Activated CD4-positive, alpha-beta T cell treated with anti-CD3 and anti-CD28 coated beads for 36 hours (primary cell): ENCODE measurements at places on chromosomes 7 and 10.
A peak's percentile ranks its signal among the peaks of the same experiment; 100 is the strongest.

- no peak for DNase-seq
Measured at GRCh38 chr7:12244694-12245093, 33.6 kb downstream of the TMEM106B start.

- DNase-seq = no peak
Measured at GRCh38 chr7:46571996-46572395, 650.9 kb upstream of the IGFBP3 start.

GRCh38 chr7:28316489-28316888 lies 95.8 kb upstream of the CREB5 start:
- DNase-seq = no peak

GRCh38 chr7:5276611-5277010 lies 6.1 kb upstream of the SLC29A4 start:
- no peak for DNase-seq

DNA sequence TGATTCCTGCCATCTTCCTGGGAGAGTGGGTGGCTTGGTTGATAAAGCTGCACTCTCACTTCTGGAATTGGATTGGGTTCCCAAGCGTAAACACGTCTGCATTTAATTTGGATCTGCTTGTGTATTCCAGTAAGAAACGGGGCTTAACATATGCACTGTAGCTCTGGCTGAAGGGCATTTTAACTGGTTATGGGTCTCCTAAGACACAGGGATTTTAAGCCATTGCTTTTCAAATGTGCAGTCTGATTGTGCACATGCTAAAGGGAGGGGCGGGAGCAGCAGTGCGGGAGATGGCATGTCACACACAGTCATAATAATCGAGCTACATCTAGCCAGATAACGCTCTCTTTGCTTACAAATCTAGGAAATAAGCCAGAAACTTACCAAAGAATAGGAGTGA lies 247.3 kb upstream of the LYZL1 start:
- no peak for DNase-seq

DNA sequence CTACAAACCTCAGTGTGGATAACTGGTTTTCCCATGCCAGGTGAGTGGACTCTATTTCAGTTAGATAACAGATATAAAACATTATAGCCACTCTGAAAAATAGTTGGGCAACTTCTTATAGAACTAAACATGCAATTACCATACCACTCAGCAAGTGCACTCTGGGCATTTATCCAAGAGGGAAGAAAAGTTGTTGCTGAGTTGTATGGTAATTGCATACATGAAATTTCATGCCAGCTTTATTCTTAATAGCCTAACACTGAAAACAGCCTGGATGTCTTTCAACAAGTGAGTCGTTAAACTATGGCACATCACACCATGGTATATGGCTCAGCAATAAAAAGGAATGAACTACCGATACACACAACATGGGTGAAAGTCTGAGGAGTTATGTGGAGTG lies 10.6 kb upstream of the UPP1 start:
- no peak for DNase-seq

GRCh38 chr10:13074563-13075451 lies 25.2 kb upstream of the OPTN start:
- DNase-seq = peak; percentile 84

- no peak for DNase-seq
Measured at GRCh38 chr7:6178298-6179029, 94.0 kb downstream of the CYTH3 start.

DNA sequence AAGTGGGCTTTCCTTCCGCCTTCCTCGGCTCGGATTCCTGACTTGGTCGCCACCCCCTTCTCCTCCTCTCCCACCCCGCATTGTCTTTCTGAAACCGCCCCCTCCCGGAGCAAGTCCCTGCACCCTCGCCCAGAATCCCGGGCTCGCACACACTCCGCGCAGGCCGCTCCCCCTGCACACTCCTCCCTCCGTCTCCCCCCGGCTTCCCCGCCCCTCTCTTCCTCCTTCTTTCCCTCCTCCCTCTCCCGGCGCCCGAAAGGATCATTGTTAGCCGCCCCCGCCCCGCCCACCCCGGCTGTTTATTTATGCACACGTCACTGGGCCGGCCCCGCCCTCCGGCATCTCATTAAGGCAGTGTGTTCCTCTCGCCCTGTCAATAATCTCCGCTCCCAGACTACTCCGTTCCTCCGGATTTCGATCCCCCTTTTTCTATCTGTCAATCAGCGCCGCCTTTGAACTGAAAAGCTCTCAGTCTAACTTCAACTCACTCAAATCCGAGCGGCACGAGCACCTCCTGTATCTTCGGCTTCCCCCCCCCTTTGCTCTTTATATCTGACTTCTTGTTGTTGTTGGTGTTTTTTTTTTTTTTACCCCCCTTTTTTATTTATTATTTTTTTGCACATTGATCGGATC lies at the start of gene TCF7L2:
Gene TCF7L2 (plus strand): TSS at position 373 of the 633 bp plus-strand sequence. CDS start 510 bp downstream, outside the sequence.
- peak; percentile 58 for DNase-seq

GRCh38 chr7:114109721-114110120 lies 190.9 kb upstream of the PPP1R3A start:
- DNase-seq = no peak

- no peak for DNase-seq
Measured at GRCh38 chr10:79384773-79385391, 37.6 kb downstream of the PPIF start.

DNA sequence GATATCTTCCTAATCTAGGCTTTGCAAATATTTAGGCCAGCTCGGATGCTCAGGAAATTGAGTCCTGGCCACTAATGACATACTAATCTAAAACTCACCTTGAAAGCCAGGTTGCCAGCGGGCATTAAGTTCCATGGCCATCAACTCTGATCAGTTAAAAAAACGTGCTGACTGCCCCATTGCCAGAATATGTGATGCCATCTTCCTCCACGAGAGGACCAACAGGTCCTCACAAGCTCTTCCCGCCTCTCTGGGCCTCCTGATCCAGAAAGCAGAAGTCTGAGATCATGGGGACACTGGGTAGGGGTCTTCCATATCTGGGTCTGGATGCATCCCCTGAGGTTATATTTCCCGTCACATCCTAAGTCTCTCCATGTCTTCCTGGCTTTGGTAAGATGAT lies 311.3 kb downstream of the TCERG1L start:
- no peak for DNase-seq

- DNase-seq = no peak
Measured at GRCh38 chr7:117605712-117606111, 125.9 kb downstream of the CFTR start.

- no peak for DNase-seq
Measured at GRCh38 chr7:1474736-1475135, 15.5 kb upstream of the MICALL2 start.

- DNase-seq = no peak
Measured at GRCh38 chr7:44188480-44189225, 586 bp downstream of the GCK start.

DNA sequence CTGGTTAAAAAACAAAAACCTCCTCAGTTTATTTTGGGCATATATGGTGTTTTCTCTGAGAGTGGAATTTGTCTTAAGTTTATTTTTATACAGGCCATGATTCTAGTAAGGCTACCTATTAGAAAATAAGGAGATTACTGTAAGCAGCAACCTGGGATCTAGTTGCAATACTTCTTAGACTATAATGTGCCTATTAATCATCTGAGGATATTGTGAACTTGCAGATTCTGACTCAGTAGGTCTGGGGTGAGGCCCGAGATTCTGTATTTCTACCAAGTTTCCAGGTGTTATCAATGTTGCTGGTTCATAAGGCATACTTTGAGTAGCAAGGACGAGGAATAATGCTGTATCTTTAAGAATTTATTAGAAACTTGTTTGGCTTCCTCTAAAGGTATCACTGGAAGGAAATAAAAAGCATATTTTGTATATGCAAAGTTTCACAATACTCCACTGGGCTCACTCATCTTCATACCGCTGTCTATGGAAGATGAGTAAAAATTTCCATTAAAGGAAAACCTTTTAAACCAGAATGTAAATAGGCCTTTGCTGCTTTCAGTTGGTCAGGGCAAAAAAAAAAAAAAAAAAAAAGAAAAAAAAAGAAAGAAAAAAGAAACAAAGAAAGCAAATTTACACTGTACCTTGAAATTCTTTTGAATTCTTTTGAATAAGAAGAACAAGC lies 105.8 kb downstream of the BMPER start:
- DNase-seq = no peak

GRCh38 chr7:16558761-16559302 lies 32.2 kb downstream of the LRRC72 start:
- no peak for DNase-seq

GRCh38 chr7:139071680-139072079 lies 35.8 kb upstream of the ZC3HAV1L start:
- no peak for DNase-seq

- DNase-seq = no peak
Measured at GRCh38 chr10:69501657-69502056, 50.4 kb downstream of the TSPAN15 start.

DNA sequence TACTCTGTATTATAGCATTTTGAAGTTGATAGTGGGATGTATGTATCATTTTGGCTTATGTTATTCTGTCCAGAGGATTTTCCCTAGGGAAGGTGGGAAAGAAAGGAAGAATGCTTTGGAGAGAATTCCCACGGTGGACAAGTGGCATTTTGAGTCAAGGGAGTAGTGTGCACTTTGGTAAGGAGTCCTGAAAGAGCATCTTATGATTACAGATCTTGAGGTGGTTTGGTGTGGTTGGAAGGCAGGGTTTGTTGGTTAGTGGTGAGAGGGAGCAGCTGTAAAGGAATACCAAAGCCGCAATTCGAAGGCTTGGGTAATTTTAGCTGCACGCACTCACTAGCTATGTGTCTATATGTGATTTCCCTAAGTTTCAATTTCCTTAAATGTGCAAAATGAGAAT lies 16.1 kb downstream of the CCSER2 start:
- DNase-seq = peak; percentile 17

DNA sequence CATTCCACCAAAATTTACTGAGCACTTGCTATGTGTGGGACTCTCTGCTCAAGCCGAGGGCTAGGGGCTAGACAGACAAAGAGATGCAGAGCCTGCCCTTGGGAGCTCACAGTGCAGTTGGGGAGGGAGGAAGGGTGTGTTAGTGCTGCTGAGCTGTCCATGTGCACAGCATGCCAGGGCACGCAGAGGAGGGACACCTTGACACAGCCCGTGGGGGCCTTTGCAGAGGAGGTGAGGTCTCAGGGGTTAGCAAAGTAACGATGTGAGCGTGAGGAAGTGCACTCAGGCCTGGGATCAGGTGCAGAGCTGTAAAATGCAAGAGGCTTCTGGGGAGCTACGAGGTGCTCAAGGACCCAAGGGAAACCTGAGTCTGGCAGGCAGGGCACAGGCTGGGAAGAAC lies 16.3 kb downstream of the PRKCQ start:
- DNase-seq = peak; percentile 42

- DNase-seq = no peak
Measured at GRCh38 chr10:79463578-79464496, 18.4 kb upstream of the ZCCHC24 start.

- no peak for DNase-seq
Measured at GRCh38 chr10:126561294-126561920, 109.1 kb downstream of the C10orf90 start.

- DNase-seq = no peak
Measured at GRCh38 chr10:36488579-36488978, 636.8 kb upstream of the ANKRD30A start.

GRCh38 chr10:66927971-66928770 lies 2.3 kb downstream of the LRRTM3 start:
- peak; percentile 4 for DNase-seq

DNA sequence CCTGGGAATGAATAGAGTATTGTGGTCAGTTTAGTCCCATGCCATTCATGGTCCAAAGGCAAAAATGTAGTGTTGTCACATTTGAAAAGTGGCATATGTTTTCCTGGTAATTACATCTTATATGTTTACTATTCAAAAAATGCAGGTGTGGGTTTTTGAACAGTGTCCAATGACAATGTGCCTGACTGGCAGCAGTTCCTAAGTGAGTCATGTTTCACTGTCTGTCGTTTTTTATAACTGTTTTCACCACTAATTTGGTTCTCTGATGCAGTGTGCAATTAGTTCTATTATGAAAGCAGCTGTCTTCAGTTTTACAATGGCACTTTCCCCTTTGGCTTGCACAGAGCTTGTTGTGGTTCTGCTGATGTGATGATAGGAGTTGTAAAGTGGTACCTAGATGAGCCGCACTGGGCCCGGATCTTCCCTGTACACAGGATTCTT lies 162.3 kb downstream of the SEM1 start:
- no peak for DNase-seq

- DNase-seq = no peak
Measured at GRCh38 chr10:45407542-45407941, 33.5 kb downstream of the ALOX5 start.

- DNase-seq = peak; percentile 12
Measured at GRCh38 chr10:28302012-28302637, 739 bp downstream of the MPP7 start.

- no peak for DNase-seq
Measured at GRCh38 chr10:62829622-62830021, 13.5 kb upstream of the EGR2 start.

GRCh38 chr10:94292434-94293090 lies 70.2 kb downstream of the NOC3L start:
- no peak for DNase-seq

- DNase-seq = no peak
Measured at GRCh38 chr7:139131601-139132041, 22.1 kb upstream of the ZC3HAV1 start.

DNA sequence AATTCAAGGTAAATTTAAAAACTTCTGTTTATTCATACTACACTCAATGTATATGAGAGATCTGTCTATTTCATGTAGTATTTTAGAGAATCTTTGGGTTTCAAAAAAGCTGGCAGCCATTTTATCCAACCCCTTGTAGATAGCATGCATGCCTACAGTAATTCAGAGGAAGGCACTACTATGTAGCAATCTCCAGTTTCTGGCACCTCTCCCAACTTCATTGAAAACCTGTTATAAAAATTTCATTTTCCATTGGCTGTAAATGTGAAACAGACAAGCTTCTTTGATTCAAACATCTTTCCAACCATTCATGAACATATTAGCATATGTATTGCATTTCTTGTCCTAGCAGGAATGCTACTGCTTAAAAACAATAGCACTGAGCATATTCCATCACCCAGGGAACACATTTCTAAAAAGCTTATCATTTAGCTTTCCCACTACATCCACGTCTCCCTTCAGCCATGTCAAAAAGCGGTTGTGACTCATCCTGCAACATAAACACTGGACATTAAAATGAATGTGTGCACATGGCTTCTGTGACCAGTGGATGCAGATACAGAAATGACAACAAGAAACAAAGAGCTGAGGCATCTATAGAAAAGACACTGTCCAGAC lies 330.4 kb upstream of the AOAH start:
- no peak for DNase-seq

DNA sequence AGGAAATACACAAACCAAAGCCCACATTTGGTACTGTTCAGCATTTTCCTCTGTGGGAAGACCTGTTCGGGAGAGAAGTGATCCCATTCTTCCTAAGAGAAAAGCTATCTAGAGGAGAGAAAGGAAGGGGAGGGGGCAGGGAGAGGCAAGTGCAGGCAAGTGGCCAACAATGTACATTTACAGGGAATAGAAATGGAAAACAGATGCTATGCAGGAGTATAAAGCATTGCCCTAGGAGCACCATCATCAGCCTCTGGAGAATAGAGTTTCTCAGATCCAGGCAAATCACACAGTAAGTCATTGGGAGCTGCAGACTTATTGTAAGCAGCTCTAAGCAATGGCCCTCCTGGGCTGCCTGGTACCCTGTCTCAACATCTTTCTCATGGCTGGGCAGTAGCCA lies 424.4 kb upstream of the AUTS2 start:
- no peak for DNase-seq

- DNase-seq = no peak
Measured at GRCh38 chr10:507908-508444, 181.5 kb downstream of the DIP2C start.

- DNase-seq = no peak
Measured at GRCh38 chr7:151868396-151869108, 8.4 kb downstream of the PRKAG2 start.
